Osteoblast (primary cell): ENCODE measurements at places on chromosomes 11 and 22. TPM values are rescaled to one million over a fixed set of nuclear protein-coding genes. Genes with fewer than 3 reads are reported as not detected.

DNA sequence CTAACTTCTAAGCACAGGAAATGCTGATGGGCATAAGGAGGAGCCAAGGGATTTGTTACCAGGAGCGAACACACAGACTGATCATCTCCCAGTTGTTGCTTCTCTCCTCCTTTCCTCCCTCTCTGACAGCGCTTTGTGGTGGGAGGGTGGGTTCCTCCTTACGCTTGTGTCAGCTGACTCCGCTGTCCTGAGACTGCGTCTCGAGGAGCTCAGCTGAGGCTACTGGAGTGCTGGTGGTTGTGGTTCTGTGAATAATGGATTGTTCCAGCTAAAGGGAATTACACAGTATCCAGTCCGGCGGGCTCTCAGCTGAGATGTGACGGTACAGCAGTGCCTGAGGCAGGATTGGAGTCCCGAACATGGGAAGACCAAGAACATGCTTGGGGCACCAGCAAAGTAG is 113.4 kb downstream of the CTNND1 start:
- DNase-seq = no peak

The CEP126 gene
- 3.6 and 4.1 TPM in 2 replicates for total RNA-seq

The E2F8 gene
- 0.29 and 0.36 TPM in 2 replicates for total RNA-seq

- DNase-seq = no peak
Observed at GRCh38 chr11:45259592-45259991, 26.5 kb downstream of the SYT13 start.

DNA sequence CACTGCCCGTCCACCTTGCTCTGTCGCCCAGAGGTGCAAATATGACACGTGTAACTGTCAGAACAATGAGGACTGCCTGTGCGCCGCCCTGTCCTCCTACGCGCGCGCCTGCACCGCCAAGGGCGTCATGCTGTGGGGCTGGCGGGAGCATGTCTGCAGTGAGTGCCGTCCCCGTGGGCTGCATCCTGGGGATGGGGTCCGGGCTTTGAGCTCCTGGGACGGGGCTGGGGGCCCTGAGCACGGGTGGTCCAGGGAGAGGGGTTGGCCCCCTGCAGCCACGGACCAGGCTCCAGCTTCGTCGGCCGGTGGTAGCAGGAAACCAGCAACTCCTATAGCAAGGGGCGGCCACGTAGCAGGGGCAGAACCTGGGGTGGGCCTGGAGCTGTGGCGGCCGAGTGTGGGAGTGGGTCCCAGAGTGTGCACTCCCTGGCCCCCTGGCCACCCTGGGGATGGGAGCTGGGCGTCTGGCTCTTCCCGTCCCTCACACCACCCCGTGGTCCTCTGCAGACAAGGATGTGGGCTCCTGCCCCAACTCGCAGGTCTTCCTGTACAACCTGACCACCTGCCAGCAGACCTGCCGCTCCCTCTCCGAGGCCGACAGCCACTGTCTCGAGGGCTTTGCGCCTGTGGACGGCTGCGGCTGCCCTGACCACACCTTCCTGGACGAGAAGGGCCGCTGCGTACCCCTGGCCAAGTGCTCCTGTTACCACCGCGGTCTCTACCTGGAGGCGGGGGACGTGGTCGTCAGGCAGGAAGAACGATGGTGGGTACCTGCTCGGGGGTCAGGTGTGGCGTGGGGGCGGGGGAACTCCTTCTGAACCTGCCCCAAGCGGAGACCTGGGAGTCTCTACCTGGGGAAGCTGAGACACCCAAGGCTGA is 10.1 kb downstream of the MUC2 start:
- DNase-seq = peak; percentile 86

The ACR gene
- total RNA-seq = 1.4 TPM in 1 of 2 replicates, not detected in the other

DNA sequence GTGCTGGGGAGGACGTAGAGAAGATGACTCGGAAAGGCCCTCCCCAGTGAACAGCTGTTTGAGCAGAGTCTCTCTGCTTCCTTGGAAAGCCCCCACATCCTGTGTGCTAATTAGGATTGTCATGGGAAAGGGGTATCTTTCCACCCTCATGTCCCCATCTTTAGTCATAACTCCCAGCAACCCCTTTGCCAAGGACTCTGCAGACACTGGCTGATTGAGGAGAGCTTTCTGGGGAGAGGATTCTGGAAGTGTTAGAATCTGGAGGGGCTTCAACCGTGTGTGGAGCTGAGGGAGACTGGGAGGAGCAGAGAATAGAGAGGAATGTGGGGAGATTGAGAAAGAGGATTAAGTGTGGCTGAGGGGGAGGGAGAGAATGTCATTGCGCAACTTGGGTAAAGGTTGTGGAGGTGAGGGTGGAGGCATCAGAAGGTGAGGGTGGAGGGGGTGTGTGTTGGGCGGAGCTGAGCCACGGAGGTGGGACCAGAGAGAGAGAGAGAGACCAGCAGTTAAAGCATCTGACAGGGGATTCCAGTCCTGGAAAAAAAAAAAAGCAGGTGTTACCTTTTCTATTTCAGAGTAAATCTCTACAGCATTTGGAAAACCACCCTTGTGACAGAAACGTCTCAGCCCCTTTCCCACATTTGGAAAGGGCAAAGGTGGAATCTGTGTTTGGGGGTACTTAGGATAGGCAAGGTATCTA is 2.2 kb downstream of the DTX4 start:
- DNase-seq = no peak
